ENCODE measurements at places on chromosomes 5 and 9.

- H3K27ac ChIP-seq, result no peak overlapping the region
- DNase-seq, result no peak
- no peaks in the 10 kb centered on the region for H3K4me1 ChIP-seq
These were observed 5.8 kb downstream of the HAPLN1 start for GRCh38 chr5:83714810-83715209.

- no peak overlapping the region for H3K27ac ChIP-seq
- no peaks in the 10 kb centered on the region for H3K4me1 ChIP-seq
- H3K27me3 ChIP-seq, result no peaks in the 10 kb centered on the region
- no peaks in the 10 kb centered on the region for H3K36me3 ChIP-seq
These were observed 1068.0 kb downstream of the NR2F1-AS1 start for GRCh38 chr5:92513067-92513466.

- H3K27ac ChIP-seq, result peak overlapping the region; percentile 90
- H3K4me1 ChIP-seq, result peaks cover 74% of the 10 kb centered on the region
- peaks cover 44% of the 10 kb centered on the region for H3K36me3 ChIP-seq
- H3K4me3 ChIP-seq, result peak overlapping the region; percentile 69
- no peak for DNase-seq
- H3K27me3 ChIP-seq, result no peaks in the 10 kb centered on the region
These were observed 682 bp downstream of the MAN1B1 start for GRCh38 chr9:137087409-137087925.

GRCh38 chr9:73370053-73370452, 218.4 kb downstream of the ANXA1 start:
- H3K36me3 ChIP-seq, result no peaks in the 10 kb centered on the region
- no peaks in the 10 kb centered on the region for H3K27me3 ChIP-seq
- no peaks in the 10 kb centered on the region for H3K4me1 ChIP-seq
- H3K4me3 ChIP-seq, result no peak overlapping the region

GRCh38 chr9:116279230-116279629, 125.6 kb downstream of the PAPPA start:
- no peak for DNase-seq
- H3K4me3 ChIP-seq, result no peak overlapping the region
- H3K27me3 ChIP-seq, result no peaks in the 10 kb centered on the region
- H3K4me1 ChIP-seq, result no peaks in the 10 kb centered on the region

DNA sequence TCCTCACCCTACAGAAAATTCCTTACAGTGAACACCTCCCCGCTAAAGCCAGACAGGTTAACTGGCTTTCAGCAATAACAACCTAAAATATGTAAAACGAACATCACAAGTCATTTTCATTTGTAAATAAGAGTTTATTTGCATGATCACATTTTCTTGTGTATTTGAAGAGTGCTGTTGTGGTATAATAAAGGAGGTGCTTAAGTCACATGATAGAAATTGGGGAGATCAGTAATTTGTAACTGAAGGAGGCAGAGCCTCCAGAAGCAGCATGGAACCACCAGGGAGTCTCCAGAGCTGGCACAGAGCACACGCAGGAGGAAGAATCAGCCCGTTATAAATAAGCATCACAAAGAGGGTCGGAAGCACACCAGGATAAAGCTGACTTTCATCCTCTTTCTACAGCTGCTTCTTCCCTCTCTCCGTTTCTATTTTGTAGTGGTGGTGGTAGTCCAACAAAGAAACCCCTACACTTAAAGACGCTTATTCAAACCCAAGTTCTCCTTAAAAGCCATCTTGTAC, 210.6 kb downstream of the MAPKAP1 start:
- no peaks in the 10 kb centered on the region for H3K4me1 ChIP-seq
- H3K36me3 ChIP-seq, result no peaks in the 10 kb centered on the region
- H3K27ac ChIP-seq, result no peak overlapping the region
- no peak for DNase-seq

DNA sequence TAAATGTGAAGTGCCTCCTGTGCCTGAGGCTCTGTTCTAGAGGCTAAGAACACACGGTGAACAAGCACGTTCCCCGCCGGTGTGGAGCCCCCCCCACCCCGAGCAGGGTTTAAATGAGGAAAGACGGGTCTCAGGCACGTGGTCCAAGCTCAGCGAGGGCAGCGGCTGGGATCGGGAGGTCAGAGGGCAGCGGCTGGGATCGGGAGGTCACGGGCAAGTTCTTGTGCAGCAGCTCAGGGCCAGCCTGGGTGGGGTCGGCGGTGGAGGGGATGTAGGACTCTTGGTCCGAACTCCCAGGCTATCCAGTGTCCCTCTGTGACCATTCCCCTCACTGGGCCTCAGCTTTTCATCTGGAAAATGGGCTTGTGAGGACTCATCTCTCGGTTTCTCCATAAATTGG, 2.7 kb upstream of the GBGT1 start:
- H3K4me1 ChIP-seq, result peaks cover 30% of the 10 kb centered on the region
- H3K4me3 ChIP-seq, result no peak overlapping the region
- H3K27me3 ChIP-seq, result no peaks in the 10 kb centered on the region
- DNase-seq, result no peak
- H3K27ac ChIP-seq, result no peak overlapping the region

DNA sequence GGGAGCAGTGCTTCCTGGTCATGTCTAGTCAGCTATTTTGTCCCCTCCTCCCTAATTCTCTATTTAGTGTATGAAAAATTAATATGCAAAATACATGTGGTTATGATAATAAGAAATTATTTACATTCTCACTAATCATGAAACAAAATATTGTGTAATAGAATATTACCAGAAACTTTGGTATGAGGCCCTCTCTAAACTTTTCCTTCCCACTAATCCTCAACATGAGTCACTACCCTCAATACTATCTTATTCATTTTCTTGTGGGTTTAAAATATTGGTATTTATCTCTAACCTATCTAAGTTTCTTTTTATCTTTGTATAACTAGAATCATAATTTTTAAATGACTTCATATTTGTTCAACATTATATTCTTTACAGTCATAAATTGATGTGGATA, 545.9 kb upstream of the PTPRD start:
- no peaks in the 10 kb centered on the region for H3K4me1 ChIP-seq
- no peak overlapping the region for H3K4me3 ChIP-seq
- H3K27ac ChIP-seq, result no peak overlapping the region
- DNase-seq, result no peak
- no peaks in the 10 kb centered on the region for H3K36me3 ChIP-seq

DNA sequence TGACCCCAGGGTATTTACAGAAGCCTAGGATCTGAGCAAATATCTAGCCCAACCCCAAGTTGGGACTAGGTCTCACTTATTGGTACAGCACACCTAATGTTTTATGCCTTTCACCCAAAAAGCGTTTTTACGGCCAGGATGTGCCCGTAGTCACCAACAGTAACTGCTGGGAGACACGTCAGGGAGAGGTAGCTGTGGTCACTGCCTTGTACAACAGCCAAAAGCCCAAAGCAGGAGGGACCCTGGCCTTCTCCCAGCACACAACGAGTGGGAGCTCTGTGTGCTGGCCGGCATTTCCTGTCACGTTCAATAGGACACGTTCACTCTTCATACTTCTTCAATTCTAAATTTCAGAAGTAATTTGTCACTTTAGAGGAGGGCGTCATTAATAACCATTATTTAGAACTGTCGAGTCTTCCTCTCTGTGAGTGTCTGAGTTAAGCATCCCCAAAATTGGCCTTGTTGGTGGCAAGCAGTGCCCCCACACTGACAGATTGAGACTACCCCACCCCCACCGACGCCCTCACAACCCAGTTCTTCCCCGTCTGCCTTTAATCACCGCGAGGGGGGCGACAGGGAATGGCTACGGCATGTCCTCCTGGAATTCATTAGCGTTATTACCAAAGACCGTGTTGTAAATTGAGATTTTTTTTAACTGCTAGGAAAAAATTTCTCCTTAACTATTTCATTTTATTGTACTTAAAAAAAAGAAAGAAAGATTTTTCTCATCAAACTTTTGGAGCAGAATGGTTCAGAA, 80.7 kb downstream of the MVB12B start:
- no peaks in the 10 kb centered on the region for H3K27me3 ChIP-seq
- DNase-seq, result no peak
- peaks cover 19% of the 10 kb centered on the region for H3K4me1 ChIP-seq
- H3K36me3 ChIP-seq, result no peaks in the 10 kb centered on the region
- H3K27ac ChIP-seq, result no peak overlapping the region
- H3K4me3 ChIP-seq, result no peak overlapping the region

- no peaks in the 10 kb centered on the region for H3K27me3 ChIP-seq
- H3K27ac ChIP-seq, result no peak overlapping the region
- H3K4me1 ChIP-seq, result no peaks in the 10 kb centered on the region
These were observed 50.9 kb upstream of the SARDH start for GRCh38 chr9:133788819-133789717.

- no peak overlapping the region for H3K4me3 ChIP-seq
- H3K27me3 ChIP-seq, result no peaks in the 10 kb centered on the region
- no peaks in the 10 kb centered on the region for H3K4me1 ChIP-seq
- no peak overlapping the region for H3K27ac ChIP-seq
- H3K36me3 ChIP-seq, result no peaks in the 10 kb centered on the region
These were observed 75.7 kb downstream of the TEK start for GRCh38 chr9:27184556-27185351.

DNA sequence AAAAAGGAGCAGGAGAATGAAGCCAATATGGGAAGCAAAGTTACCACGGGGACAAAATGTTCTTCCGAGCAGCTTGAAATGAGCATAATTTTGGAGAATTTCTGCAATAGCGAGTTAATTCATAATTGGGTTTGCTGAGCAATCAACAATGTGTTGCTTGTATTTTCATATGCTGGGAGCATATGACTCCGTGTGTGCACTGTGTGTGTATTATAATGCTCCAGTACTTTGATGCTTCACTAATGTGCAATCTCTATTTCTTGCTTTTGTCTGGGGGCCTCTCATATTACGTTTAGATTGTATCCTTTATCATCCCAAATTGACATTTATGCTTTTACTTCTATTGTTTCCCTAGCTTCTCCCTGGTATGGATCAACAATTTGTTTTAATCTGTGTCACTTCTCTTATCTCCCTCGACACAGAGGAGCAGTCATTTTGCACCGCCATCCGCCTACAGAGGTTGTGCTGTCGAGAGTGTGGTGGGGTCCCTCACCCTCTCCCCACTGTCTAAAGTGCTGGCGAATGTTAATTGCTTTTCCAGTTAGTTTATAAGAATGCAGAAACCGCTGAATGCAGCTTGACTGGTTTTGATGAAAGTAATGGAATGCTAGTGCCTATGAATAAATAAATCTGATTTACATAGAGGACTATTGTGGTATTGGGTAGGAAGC, 372.5 kb upstream of the WWC1 start:
- H3K27me3 ChIP-seq, result no peaks in the 10 kb centered on the region
- no peak overlapping the region for H3K27ac ChIP-seq
- no peak for DNase-seq
- H3K36me3 ChIP-seq, result no peaks in the 10 kb centered on the region

- H3K36me3 ChIP-seq, result no peaks in the 10 kb centered on the region
- no peak overlapping the region for H3K4me3 ChIP-seq
- H3K27ac ChIP-seq, result no peak overlapping the region
- no peak for DNase-seq
- H3K4me1 ChIP-seq, result no peaks in the 10 kb centered on the region
These were observed 64.5 kb upstream of the ERBIN start for GRCh38 chr5:65861830-65862241.

- no peak overlapping the region for H3K27ac ChIP-seq
- no peaks in the 10 kb centered on the region for H3K27me3 ChIP-seq
- H3K4me1 ChIP-seq, result no peaks in the 10 kb centered on the region
- H3K36me3 ChIP-seq, result no peaks in the 10 kb centered on the region
- DNase-seq, result no peak
These were observed 1060.7 kb downstream of the EFNA5 start for GRCh38 chr5:106610041-106610440.

DNA sequence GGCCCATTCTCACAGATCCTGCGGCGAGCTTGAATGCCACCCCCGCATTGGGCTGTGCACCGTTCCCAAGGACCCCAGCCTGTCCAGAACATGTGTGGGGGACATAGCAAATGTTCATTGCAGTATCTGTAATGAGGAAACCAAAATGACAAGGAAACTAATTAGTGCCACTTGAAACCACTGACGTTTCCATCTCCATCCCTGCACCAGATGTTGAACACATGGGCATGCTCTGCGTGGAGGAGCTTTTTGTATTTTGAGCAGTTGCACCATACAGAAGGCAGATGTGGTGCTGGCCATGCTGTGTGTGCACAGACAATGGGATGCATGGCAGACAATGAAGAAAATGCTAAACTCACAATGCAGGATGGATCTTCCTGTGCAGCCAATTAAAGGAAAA, 437.7 kb downstream of the SEMA5A start:
- no peak overlapping the region for H3K4me3 ChIP-seq
- no peak for DNase-seq
- no peaks in the 10 kb centered on the region for H3K36me3 ChIP-seq
- H3K27me3 ChIP-seq, result no peaks in the 10 kb centered on the region
- H3K4me1 ChIP-seq, result peaks cover 4% of the 10 kb centered on the region

GRCh38 chr9:36037549-36038122, 923 bp downstream of the RECK start:
- peak overlapping the region; percentile 78 for H3K27ac ChIP-seq
- H3K4me3 ChIP-seq, result peak overlapping the region; percentile 64
- H3K27me3 ChIP-seq, result no peaks in the 10 kb centered on the region
- H3K36me3 ChIP-seq, result no peaks in the 10 kb centered on the region
- DNase-seq, result no peak

DNA sequence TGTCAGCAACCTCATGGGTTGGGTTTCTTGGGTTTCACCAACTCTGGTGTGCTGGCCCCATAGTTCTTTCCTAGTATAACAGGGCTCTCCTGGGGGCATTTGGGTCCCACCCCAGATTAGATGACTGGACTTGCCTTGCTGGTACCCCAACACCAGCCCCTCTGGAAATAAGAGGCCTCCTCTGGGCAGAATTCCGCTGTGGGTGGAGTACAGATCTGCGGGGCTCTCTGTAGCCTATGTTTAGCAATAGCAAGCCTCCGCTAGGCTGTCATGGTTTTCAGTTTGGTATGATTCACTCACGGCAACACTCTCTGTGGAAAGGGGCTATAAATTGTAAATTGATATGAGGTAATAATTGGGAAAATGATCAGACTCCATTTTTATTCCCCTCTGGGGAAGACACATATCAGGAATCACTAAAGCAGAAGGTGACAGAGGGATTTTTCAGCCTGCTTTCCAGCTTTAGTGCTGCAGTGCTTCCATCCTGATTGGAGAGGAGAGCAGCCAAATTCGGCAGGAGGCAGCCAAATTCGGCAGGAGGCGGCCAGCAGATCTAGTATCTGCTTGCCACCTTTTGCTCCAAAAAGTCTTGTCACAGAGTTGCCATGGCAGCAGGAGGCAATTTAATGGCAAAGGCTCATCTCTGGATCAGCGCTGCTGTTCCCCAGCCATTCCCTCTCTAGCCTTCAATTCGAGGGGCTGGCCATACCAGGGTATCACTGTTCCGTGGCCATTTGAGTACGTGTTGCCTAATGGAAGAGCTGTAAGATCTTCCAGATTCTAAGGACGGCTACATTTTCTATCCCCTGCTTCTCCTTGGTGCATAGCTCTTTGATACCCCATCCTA, 84.6 kb downstream of the SLC44A1 start:
- no peak overlapping the region for H3K4me3 ChIP-seq
- H3K27ac ChIP-seq, result no peak overlapping the region
- H3K27me3 ChIP-seq, result no peaks in the 10 kb centered on the region
- no peaks in the 10 kb centered on the region for H3K36me3 ChIP-seq
- H3K4me1 ChIP-seq, result peaks cover 5% of the 10 kb centered on the region

- DNase-seq, result no peak
- H3K4me3 ChIP-seq, result no peak overlapping the region
- no peaks in the 10 kb centered on the region for H3K36me3 ChIP-seq
- no peaks in the 10 kb centered on the region for H3K27me3 ChIP-seq
- no peak overlapping the region for H3K27ac ChIP-seq
- H3K4me1 ChIP-seq, result no peaks in the 10 kb centered on the region
These were observed 42.8 kb downstream of the VLDLR start for GRCh38 chr9:2664174-2665065.

- no peak for DNase-seq
- H3K27ac ChIP-seq, result no peak overlapping the region
- H3K4me1 ChIP-seq, result peaks cover 63% of the 10 kb centered on the region
These were observed 29.6 kb downstream of the IRF1 start for GRCh38 chr5:132460846-132461568.

GRCh38 chr5:150520747-150521521, 13.0 kb downstream of the NDST1 start:
- no peak overlapping the region for H3K4me3 ChIP-seq
- no peaks in the 10 kb centered on the region for H3K27me3 ChIP-seq
- no peak for DNase-seq
- H3K36me3 ChIP-seq, result peaks cover 6% of the 10 kb centered on the region
- H3K4me1 ChIP-seq, result peaks cover 64% of the 10 kb centered on the region
